ENCODE measurements at places on chromosomes 11 and 22. TPM values are rescaled to one million over a fixed set of nuclear protein-coding genes. Genes with fewer than 3 reads are reported as not detected.

The OR8G5 gene
- not detected for total RNA-seq

The SEC14L2 gene
- total RNA-seq = 9.0 TPM

The NRXN2 gene
- total RNA-seq = 11.2 TPM

The DGKZ gene
- 29.4 TPM for total RNA-seq

The HTR3B gene
- not detected for total RNA-seq

The GUCY1A2 gene
- total RNA-seq = 6.3 TPM

GRCh38 chr22:50505776-50506610 lies 1.5 kb downstream of the LMF2 start:
- H3K4me1 ChIP-seq = peaks cover 13% of the 10 kb centered on the region
- H3K4me3 ChIP-seq = peak overlapping the region; percentile 81
- H3K27me3 ChIP-seq = no peaks in the 10 kb centered on the region
- no peaks in the 10 kb centered on the region for H3K36me3 ChIP-seq
- H3K27ac ChIP-seq = peak overlapping the region; percentile 74
- DNase-seq = peak; percentile 60

GRCh38 chr11:128207861-128208321 lies 379.5 kb downstream of the ETS1 start:
- H3K27ac ChIP-seq = no peak overlapping the region
- no peaks in the 10 kb centered on the region for H3K36me3 ChIP-seq
- H3K4me3 ChIP-seq = no peak overlapping the region
- no peak for DNase-seq
- peaks cover 5% of the 10 kb centered on the region for H3K4me1 ChIP-seq
- H3K27me3 ChIP-seq = no peaks in the 10 kb centered on the region

GRCh38 chr22:19040888-19041703 lies 81.1 kb downstream of the DGCR2 start:
- no peak overlapping the region for H3K4me3 ChIP-seq
- no peaks in the 10 kb centered on the region for H3K27me3 ChIP-seq
- no peak for DNase-seq

DNA sequence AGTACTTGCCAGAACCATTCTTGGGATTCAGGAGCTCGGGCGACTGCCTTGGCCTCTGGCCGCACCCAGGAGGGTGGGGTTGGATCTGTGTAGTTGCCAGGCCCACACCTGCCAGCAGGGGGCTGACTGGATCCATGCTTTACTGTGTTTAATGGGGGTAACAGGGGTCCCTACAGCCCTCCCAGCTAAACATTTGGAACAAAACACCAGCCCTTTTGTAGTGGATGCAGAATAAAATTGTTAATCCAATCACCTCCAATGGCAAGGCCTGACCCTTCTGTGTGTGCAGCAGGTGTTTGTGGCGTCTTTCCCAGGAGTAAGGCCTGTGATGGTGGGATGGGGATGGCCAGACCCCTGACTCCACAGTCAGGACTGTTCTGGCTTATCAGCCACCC lies 22.5 kb downstream of the SUN2 start:
- no peaks in the 10 kb centered on the region for H3K27me3 ChIP-seq
- peak; percentile 76 for DNase-seq
- no peak overlapping the region for H3K4me3 ChIP-seq
- H3K27ac ChIP-seq = peak overlapping the region; percentile 71
- H3K4me1 ChIP-seq = peaks cover 20% of the 10 kb centered on the region

DNA sequence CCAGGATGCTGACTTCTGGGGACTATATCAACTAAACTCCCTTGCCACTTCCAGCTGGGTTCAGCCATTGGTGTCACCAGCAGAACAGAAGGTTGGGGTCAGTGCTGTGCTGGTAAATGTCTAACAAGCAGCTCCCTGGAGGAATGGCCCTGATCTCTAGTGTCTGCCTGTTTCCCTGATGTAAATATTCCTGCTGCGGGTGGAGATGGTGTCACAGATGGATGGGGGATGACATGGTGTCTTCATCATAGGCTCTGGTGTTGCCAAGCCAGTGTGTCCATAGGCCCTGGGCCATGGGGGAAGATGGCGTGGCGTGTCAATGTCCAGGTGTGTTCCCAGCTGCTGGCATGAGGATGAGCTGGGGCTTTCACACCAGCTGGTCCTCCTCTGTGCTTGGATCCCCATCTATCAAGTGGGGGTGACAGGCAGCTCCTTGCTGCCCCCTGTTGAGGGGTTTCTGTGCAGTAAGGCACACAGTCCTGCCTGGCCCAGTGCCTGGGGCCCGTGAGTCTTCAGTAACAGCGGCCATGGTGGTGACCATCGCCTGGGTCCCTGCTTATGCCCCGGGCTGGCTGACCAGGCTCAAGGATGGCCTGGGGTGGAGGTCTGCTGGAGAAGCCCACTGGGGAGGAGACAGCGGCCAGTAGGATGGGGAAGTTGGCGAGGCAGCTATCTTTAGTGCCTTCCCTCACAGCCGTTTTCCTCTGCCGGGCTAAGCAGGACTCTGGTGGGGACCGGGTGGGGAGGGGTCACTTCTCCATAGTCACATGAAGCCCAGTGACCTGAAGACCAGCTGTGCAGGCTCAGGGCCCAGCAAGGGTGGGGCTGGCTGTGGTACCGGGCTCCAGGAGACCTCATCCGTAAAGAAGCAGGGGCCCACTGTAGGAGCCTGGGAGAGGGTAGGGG lies 12.7 kb downstream of the RPL3 start:
- H3K27me3 ChIP-seq = no peaks in the 10 kb centered on the region
- no peak overlapping the region for H3K4me3 ChIP-seq
- no peak overlapping the region for H3K27ac ChIP-seq
- no peaks in the 10 kb centered on the region for H3K36me3 ChIP-seq
- no peak for DNase-seq

DNA sequence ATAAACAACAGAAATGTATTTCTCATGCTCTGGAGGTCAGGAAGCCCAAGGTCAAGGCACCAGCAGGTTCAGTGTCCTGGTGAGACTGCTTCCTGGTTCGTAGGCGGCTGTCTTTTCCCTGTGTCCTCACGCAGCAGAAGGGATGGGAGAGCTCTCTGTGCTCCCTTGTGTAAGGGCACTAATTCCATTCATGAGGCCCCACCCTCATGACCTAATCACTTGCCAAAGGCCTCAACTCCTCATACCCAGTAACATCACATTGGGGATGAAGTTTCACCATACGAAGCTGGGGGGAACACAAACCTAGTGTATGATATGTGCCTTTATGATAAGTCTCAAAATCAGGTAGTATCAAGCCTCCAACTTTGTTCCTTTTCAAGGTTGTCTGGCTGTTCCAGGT lies 38.6 kb upstream of the PANX2 start:
- no peak overlapping the region for H3K4me3 ChIP-seq
- no peak for DNase-seq
- H3K27me3 ChIP-seq = no peaks in the 10 kb centered on the region
- H3K27ac ChIP-seq = no peak overlapping the region

DNA sequence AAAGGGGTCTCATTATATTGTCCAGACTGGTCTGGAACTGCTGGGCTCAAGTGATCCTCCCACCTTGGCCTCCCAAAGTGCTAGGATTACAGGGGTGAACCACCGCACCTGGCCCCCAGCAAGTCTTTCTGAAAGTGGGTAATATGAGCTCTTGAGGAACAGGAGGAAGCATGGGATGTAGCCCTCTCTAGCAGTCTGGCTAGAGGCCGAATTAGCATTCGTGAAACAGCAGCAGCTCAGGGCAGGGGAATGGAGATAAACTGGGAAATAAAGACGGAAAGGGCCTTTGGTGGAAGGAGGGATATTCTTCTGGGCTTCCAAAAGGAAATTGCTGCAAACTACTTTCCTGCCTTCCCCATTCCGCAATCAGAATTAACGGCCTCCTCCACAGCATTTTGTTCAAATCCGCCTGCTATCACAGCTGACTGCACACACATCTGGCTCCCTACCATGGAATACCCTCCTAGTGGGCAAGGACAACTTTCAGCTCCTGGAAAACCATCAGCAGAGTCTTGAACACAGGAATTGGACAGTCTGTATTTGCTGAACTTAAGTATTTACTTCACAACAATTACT lies 44.3 kb downstream of the MICAL3 start:
- peaks cover 14% of the 10 kb centered on the region for H3K4me1 ChIP-seq
- no peaks in the 10 kb centered on the region for H3K27me3 ChIP-seq
- DNase-seq = no peak
- no peak overlapping the region for H3K4me3 ChIP-seq
- peak overlapping the region; percentile 27 for H3K27ac ChIP-seq

GRCh38 chr11:77142091-77142975 lies 14.3 kb downstream of the MYO7A start:
- H3K27me3 ChIP-seq = no peaks in the 10 kb centered on the region
- peak overlapping the region; percentile 5 for H3K27ac ChIP-seq
- DNase-seq = no peak
- H3K4me3 ChIP-seq = no peak overlapping the region

DNA sequence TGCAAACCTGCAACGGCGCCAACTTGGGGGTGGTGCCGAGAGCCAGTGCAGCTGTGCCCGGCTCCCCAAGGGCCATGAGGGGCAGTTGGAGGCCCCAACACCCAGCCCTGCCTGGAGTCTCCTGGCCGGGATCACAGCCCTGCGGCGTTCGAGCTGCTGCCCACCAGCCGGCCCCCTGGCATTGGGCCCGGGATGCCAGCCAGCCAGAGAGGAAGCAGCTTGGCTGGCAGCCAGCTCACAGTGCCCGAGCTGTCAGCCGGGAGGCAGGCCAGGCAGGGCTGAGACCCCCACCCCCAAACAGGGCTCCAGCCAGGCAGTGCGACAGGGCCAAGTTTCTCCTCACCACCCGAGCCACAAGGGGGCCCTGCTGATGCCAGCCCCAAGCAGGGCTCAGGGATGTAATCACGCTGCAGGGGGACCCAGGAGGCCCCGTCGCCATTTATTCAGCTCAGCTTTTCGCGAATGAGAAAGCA lies 26.0 kb upstream of the TCF20 start:
- no peaks in the 10 kb centered on the region for H3K36me3 ChIP-seq
- no peak for DNase-seq
- H3K4me1 ChIP-seq = peaks cover 8% of the 10 kb centered on the region
- no peak overlapping the region for H3K27ac ChIP-seq
- no peaks in the 10 kb centered on the region for H3K27me3 ChIP-seq
- H3K4me3 ChIP-seq = no peak overlapping the region

All from ovary (tissue), 10 donors.